ENCODE measurements at places on chromosomes 2 and 18.
A peak's percentile ranks its signal among the peaks of the same experiment; 100 is the strongest.

- no peak for DNase-seq
These were observed 434.0 kb upstream of the SPHKAP start for GRCh38 chr2:228615496-228615895.

DNA sequence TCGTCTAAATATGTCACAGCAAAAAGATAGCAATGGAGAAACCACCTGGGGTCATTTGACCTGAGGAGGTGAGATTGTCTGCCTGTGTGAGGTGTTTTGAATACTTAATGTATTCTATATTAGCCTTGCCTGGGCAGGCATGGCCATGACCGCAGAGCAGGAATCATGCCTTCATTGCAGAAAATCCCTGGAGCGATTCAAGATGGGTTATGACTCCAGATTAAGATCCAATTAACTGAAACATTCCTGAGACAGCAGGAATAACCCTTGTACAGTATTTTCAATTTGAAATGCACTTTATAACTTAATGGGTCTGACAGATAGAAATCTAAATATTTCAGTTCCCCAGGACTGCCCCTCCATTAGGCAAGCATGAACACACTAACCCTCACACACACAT lies 227.3 kb upstream of the RAB6C start:
- DNase-seq = no peak

DNA sequence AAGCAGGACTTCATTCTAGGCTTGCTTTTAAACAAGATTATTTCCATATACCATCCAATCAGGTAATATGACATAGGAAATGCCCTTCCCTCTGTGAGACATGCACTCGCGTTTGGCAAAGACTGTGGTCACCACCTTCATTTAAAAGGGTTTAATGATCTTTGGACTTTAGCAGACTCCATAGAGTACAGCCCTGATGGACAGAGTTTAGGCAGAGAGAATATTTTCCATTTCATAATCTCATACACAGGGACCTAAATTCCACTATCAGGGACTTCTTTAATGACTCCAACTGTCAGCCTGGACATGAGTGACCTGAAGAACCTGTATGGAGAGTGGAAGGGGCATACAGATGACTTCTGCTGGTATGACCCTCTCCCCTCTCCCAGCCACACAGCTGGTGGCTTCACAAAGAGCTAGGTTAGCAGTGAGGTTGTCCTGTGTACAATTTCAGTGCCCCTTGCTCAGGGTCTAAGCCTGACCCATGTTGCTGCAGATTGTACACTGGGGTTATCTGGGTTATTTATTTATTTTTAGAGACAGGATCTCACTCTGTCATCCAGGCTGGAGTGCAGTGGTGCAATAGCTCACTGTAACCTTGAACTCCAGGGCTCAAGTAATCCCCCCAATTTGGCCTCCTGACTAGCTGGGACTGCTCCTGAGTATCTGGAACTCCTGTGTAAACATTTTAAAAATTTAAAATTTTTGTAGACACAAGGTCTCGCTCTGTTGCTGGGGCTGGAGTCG lies 59.2 kb downstream of the PTPRM start:
- DNase-seq = no peak

GRCh38 chr18:58201733-58202730 lies 158.0 kb downstream of the NEDD4L start:
- peak; percentile 49 for DNase-seq

- DNase-seq = no peak
These were observed 2.9 kb downstream of the TBR1 start for GRCh38 chr2:161418715-161419637.

DNA sequence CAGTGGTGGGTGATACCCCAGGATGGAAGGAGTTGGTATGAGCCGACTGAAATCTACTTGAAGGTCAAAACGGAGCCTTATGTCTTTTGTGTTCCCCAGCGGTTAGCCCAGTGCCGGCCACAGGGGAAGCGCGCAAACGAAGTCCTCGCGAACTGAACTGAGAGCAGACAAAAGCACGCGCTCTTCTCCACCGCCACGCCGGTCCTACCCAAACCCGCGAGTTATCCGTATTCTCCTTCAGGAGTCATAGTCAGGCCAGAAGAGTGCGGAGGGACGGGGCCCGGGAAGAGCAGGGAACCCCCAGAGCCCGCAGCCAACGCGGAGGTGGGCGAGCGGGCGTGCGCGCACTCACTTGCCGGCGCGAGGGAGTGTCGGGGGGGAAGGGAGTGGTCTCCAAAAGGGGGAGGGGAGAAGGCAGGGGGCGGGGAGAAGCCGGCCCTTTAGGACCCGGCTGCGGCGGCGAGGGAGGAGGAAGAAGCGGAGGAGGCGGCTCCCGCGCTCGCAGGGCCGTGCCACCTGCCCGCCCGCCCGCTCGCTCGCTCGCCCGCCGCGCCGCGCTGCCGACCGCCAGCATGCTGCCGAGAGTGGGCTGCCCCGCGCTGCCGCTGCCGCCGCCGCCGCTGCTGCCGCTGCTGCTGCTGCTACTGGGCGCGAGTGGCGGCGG lies at the start of gene IGFBP2:
Gene IGFBP2, plus strand, starts transcription at position 469 of the 664 bp plus-strand sequence. Its CDS starts 104 bp downstream, at position 573.
- peak; percentile 59 for DNase-seq

- DNase-seq = no peak
These were observed 6.3 kb downstream of the RFTN2 start for GRCh38 chr2:197669077-197669476.

GRCh38 chr18:35024965-35025364 lies 16.2 kb upstream of the MAPRE2 start:
- DNase-seq = no peak

GRCh38 chr18:58375051-58375450 lies 253.8 kb downstream of the ALPK2 start:
- DNase-seq = no peak

DNA sequence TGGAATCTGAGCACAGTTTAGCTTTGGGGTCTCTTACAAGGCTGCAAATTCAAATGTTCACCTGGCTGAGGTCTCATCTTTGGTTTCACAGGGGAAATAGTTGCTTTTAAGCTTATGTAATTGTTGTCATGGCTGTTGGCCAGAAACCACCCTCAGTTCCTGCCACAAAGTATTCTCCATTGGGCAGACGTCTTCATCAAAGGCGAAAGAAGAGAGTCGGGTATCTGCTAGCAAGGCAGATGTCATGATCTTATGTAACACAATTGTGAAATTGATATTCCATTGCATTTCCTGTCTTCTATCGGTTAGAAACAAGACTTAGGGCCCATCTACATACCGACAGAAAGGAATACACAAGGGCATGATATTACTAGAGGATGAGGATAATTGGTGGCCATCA lies 816.2 kb downstream of the MBD2 start:
- no peak for DNase-seq

DNA sequence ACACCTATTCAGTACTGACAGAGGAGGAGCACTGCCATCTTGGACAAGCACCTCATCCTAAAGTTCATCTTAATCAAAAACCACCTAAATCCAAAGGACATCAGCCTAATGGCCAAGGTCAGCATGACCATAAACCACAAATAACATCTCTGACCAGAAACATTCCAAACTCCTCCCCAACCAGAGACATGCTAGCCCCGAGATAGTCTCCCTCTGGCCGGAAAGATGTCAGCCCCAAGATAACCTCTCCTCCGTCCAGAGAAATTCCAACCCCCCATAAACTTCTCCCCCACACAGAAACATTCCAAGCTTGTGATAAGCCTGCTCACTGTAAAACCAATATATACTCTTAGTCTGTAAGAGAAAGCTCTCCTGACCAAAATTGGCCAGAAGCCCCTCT lies 260.6 kb downstream of the CLIP4 start:
- DNase-seq = no peak

DNA sequence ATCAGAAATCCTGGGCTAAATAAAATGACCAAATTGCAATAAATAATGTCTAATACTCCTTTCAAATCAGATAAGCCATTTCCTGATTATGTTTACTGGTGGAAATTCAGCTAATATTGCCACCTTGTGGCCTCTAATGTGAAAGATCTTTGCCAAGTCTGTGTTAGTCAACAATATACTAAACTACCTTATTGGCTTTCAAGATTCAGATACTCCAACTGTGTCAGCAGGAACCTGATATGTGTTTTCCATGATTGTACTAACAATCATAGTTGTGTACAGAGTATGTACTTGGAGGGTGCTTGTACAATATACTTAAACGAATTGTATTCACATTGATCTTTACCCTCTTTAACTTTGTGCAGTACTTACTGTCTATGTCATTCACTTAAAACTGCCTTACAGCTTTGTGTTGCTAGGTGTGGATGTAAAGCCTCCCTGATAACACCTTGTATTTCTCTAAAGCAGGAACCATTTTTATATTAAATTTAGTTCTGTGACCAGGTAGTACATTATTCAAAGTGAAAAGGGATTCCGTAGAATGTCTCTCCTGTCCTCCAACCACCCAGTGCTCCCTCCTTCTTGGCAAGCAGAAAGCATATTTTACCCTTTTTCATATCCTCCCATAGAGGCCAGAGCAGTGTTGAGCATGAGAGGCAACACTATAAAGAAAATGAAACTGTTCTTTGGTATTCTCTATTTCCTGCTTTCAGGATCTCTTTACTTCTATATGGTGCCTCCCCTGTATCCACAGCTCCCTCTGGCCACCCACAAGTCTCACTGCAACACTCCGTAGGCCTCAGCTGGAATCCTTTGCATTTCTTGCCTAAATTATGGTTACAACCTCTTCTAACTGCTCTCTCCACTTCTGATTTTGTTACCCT lies 75.2 kb upstream of the C2orf15 start:
- peak; percentile 50 for DNase-seq

DNA sequence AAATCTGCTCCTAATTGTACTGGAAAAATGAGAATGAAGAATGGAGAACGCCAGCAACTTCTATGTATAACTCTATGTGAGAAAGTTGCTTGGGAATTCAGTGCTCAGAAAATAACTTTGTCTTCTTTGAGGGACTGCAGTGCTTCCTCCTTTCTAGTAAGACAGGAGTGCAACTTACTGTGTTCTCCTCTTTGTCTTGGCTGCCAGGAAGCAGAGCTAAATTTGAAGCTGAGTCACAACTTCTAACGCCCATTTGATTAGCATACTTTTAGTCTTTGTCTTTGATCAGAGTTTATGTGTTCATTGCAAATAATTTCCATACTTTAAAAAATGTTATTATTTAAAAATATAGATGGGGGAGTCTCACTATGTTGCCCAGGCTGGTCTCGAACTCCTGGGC lies 6.6 kb downstream of the ARHGAP25 start:
- DNase-seq = no peak

- no peak for DNase-seq
These were observed 151.4 kb downstream of the ETAA1 start for GRCh38 chr2:67548317-67549201.

DNA sequence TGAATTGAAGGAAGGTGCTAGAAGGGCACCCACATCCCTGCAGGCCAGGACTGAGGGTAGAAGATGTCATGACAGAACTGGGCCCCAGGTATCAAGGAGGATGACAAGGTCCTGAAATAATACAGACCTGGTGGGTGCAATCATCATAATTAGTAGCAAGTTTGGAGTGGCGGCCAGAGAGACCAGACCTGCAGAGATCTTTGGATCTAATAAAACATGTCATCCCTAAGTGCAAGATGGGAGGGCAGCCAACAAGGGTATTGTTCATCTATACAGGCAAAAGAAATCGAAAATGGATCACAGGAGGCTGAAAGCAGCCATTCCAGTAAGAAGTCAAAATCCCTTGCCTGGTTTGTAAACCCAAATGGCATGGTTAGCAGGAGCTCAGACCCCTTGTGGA lies 111.3 kb upstream of the BOD1L2 start:
- DNase-seq = no peak

- DNase-seq = no peak
These were observed 332.3 kb downstream of the NCKAP5 start for GRCh38 chr2:133235968-133236367.

DNA sequence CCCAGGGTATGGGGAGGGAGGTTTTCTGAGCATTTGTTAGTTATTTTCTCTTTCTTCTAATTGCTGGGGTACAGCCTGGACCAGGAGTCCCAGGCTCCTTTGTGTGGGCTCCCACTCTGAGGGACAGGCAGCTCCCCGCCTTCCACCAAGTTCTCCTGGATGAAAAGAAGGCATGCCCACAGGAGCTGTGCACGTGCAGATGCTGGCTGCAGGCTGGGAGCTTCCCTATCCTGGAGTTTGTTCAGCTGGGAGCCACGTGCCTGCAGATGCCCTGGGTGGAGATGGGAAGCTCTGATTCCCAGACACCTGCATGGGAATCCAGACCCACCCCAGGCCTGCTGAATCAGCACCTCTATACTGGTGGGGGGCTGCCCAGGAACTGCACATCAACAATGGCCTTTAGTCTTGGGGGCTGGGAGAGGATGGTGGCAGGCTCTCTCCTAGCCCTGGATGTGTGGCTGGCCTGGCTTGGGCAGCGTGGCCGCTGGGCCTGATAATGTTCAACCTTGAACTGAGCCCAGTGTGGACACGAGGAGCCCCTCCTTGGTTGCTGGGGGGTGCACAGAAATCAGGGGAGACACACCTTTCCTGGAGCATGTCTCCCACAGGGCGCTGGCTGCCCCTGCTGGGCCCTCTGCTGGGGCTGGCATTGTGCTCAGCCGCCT lies 233.6 kb upstream of the HS6ST1 start:
- no peak for DNase-seq

DNA sequence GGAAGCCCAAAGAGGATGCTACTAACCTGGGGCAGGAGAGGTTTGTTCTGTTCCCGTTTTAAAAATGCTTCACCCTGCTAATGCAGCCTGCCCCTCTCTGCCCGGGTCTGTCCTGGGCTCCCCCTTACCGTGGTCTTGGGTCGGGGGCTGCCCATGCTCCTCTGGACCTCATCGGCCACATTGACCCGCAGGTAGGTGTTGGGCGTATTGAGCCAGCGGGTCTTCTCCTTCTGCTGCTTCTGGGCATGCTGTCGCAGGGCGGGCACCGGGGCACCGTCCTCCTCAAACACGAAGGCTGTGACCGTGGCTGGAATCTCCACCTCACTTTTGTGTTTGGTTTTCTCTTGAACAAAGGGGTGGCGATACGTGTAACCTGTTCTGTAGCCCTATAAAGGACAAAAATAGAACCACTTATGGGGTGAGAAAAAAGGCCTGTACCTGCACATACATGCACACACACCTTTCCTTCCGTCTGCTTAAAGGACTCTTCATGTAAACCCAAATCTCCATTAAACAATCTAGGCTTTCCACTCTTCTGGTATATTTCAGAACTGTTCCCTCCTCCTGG lies 89.3 kb downstream of the ADD2 start:
- no peak for DNase-seq

GRCh38 chr2:3000125-3000524 lies 377.5 kb downstream of the EIPR1 start:
- no peak for DNase-seq

- DNase-seq = no peak
These were observed 226.8 kb downstream of the MC4R start for GRCh38 chr18:60145776-60146175.

DNA sequence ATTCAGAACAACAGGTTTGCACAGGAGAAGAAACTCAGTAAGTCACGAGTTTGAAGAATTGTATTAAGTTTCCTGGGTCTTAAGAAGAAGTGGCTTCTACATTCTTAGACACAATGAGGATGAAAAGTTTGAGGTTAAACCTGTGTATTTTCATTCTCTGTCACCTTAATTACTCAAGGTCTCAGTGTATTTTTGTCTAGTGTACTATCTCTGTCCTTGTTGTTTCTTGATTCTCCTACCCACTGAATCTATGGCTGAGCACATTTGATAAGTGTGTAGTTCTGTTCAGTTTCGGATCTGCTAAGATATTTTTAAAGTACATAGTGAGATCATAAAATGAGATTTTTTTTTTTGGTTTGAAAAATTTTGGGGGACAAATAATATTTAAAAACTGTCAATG lies 460.7 kb downstream of the NRXN1 start:
- no peak for DNase-seq

GRCh38 chr2:224999754-225000153 lies 42.5 kb downstream of the DOCK10 start:
- DNase-seq = no peak

GRCh38 chr2:177353187-177353478 lies 39.4 kb upstream of the AGPS start:
- no peak for DNase-seq

GRCh38 chr2:181309586-181309985 lies 147.6 kb upstream of the ITGA4 start:
- DNase-seq = no peak

Data from NCI-H2107 (cell line).